Heart right ventricle (tissue), 16 donors: ENCODE measurements at places on chromosomes 2 and 18. TPM values are rescaled to one million over a fixed set of nuclear protein-coding genes. Genes with fewer than 3 reads are reported as not detected.

DNA sequence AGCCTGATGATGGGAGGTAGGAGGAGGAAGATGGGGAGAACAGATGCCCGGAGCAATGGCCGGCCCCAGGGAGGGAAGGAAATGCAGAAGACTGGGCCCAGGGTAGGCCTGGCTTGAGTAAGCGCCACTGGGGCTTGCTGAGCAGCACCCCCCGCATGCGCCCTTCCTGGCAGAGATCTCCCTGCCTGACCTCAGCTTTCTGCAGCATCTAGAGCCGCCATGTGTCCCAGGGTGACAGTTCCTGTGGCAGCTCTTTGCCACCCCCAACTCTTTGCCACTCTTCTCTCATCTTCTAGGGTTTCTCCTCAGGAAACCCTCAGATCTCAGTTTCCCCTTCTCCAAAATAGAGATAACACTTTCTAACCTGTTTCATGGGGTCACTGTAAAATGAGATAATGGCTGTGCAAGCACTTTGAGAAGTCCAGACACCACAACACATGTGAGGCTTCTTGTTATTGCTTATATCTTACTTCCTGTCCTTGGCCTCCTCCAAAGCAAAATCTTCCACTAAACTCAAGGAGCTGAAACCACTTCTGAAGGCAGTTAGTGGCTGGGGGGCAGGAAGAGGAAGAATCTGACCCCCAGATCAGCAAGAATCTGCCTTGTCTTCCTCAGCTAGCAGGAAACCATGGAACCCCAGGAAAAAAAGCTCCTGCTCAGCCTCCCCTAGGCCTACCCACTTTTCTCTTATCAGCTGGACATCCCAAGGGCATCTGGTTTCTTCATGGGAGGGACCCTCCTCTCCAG lies 64.9 kb downstream of the EPAS1 start:
- H3K27ac ChIP-seq: no peak overlapping the region
- H3K27me3 ChIP-seq: no peaks in the 10 kb centered on the region
- DNase-seq: no peak
- H3K36me3 ChIP-seq: peaks cover 18% of the 10 kb centered on the region
- H3K4me1 ChIP-seq: peaks cover 41% of the 10 kb centered on the region

- H3K27me3 ChIP-seq: peaks cover 8% of the 10 kb centered on the region
- no peak overlapping the region for H3K27ac ChIP-seq
- no peak for DNase-seq
- no peaks in the 10 kb centered on the region for H3K36me3 ChIP-seq
Observed at GRCh38 chr2:115303-115702, 69.0 kb upstream of the FAM110C start.

DNA sequence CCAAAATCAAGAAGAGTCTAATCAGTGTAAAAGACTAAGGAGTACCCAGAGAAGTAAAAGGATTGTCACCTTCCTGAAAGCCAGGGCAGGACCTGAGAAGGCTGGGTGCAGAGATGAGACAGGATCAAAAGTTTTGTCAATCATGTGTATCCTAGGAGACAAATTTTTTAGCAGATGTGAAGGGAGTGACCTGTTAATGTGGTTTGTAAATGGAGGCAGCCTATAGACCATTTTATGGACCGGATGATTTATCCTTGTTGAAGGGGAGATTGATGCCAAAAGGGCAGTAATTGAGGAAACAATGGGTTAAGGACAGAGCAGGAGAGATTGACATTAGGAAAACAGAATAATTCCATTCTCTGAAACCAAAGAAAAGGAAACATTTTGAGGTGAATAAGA lies 813 bp downstream of the NDC80 start:
- H3K27me3 ChIP-seq: no peaks in the 10 kb centered on the region
- H3K4me3 ChIP-seq: peak overlapping the region; percentile 78
- no peaks in the 10 kb centered on the region for H3K36me3 ChIP-seq
- no peaks in the 10 kb centered on the region for H3K4me1 ChIP-seq
- DNase-seq: no peak

CFAP221 gene
- total RNA-seq: 1.7 TPM

CLEC4F gene
- not detected for total RNA-seq

- H3K4me1 ChIP-seq: peaks cover 25% of the 10 kb centered on the region
- no peak overlapping the region for H3K4me3 ChIP-seq
- H3K36me3 ChIP-seq: no peaks in the 10 kb centered on the region
- H3K27ac ChIP-seq: no peak overlapping the region
- DNase-seq: no peak
- H3K27me3 ChIP-seq: peaks cover 9% of the 10 kb centered on the region
Observed at GRCh38 chr2:66569321-66569851, 134.5 kb downstream of the MEIS1 start.

DNA sequence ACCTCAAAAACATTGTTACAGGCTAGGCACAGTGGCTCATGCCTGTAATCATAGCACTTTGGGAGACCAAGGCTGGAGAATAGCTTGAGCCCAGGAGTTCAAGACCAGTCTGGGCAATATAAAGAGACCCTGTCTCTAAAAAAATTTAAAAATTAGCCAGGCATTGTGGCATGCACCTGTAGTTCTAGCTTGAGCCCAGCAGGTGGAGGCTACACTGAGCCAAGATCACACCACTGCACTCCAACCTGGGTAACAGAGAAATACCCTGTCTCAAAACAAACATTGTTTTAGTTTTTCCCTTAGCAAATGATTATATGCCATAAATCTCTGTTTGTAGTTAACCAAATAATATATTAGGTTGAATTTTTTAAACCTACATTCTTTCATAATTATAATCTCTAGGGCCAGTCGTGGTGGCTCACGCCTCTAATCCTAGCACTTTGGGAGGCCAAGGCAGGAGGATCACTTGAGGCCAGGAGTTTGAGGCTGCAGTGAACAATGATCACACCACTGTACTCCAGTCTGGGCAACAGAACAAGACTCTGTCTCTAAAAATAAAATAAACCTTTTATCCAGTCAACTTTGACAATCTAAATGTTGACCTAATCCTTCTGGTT lies 13.3 kb upstream of the CYP20A1 start:
- no peaks in the 10 kb centered on the region for H3K27me3 ChIP-seq
- no peaks in the 10 kb centered on the region for H3K36me3 ChIP-seq
- no peaks in the 10 kb centered on the region for H3K4me1 ChIP-seq
- DNase-seq: no peak

GRCh38 chr2:223460774-223461211 lies 141.4 kb downstream of the SCG2 start:
- H3K27me3 ChIP-seq: no peaks in the 10 kb centered on the region
- no peak overlapping the region for H3K27ac ChIP-seq
- H3K4me1 ChIP-seq: no peaks in the 10 kb centered on the region
- H3K36me3 ChIP-seq: no peaks in the 10 kb centered on the region

DNA sequence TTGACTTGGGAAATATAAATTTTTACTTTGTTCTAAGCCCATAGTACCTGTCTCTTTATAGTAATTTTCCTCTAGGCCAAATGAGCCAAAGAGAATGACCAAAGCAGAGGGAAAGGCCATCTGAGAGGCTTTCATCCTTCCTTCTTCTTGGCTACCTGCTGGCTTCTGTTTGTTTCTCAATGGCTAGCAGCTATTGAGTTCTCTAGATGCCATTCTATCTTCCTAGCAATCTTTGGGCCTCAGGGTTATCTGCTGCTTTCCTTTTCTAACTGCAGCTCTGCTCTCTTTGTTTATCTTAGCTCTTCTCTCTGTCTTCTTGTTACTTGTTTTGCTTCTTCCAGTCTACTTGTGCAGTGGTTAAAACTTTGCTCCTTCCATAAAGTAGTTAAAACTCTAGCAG lies 601.1 kb upstream of the NRXN1 start:
- no peaks in the 10 kb centered on the region for H3K27me3 ChIP-seq
- no peaks in the 10 kb centered on the region for H3K36me3 ChIP-seq
- no peaks in the 10 kb centered on the region for H3K4me1 ChIP-seq
- H3K27ac ChIP-seq: no peak overlapping the region

C1QL2 gene
- not detected for total RNA-seq

DNA sequence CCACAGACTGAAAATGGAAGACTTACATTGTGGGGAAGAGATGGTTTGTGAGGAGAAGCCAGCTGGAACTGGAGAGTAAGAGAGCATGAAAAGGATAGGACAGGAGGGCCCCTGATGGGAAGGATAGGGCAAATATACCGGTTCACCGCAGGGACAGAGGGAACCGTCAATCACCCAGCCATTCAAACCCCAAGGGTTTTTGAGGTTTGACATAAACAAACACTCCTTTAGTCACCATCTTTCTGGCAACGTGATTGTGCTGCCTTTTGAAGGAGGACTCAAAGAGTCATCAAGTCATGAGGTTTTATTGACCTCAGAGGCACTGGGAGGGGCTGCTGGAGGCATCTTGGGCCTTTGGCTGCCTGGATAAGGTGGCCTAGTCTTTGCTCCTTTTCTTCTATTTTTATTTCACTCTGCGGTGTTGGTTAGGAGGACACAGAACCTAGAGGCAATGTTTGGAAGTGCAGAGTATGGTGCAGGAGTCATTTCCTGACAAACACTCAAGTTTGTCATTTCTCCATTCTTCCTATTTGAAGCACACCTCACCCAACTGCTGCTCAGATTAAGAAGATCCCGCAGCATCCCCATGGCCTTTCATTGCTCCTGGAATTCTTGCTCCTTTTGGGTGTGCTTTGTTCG lies 487.3 kb upstream of the SPRED2 start:
- no peak overlapping the region for H3K27ac ChIP-seq
- no peak for DNase-seq
- no peak overlapping the region for H3K4me3 ChIP-seq
- H3K4me1 ChIP-seq: no peaks in the 10 kb centered on the region
- no peaks in the 10 kb centered on the region for H3K36me3 ChIP-seq

NLRC4 gene
- total RNA-seq: 1.2 TPM

MARS2 gene
- 7.9 TPM for total RNA-seq

DNA sequence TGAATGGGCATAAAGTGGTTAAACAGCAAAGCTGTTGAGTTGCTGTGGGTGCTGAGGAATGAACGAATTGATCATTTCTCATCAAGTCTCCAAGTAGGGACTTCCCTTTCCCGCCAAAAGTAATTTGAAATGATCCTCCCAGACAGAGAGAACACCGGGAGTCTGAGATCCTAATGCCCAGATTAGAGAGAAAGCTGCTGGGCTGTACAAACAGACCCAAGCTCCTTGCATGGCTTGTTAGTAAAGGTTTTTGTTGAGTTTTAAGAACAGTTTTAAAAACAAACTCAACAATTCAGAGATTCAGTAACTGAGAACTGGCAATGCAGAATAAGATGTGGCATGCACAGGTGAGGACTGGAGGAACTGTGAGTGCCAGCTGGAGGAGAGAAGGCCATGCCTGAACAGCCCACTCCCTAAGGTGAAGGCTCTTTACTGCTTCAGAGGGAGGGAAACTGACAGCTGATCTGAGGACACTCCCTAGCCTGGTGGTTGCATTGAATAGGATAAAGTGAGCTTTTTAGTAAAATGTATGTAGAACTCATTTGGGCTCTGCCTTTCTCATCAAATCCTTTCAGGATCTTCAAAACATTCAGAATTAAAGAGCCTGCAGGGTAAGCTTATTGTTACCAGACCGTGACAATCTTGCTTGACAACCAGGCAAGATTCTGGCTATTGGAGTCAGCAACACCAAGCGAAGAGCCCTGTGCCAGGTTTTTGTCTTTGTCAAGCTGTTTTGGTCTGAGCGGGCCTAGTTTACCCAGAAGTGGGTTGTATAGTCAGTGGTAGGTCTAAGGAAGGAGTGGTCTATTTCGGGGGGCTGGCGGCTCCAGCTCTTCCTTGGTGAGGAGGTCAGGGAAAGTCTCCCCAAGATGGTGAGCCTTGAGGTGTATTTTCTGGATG lies 63.2 kb upstream of the IGFBP5 start:
- no peak overlapping the region for H3K27ac ChIP-seq
- no peak overlapping the region for H3K4me3 ChIP-seq
- no peak for DNase-seq
- H3K4me1 ChIP-seq: peaks cover 4% of the 10 kb centered on the region

DIPK1C gene
- total RNA-seq: 6.8 TPM

DNA sequence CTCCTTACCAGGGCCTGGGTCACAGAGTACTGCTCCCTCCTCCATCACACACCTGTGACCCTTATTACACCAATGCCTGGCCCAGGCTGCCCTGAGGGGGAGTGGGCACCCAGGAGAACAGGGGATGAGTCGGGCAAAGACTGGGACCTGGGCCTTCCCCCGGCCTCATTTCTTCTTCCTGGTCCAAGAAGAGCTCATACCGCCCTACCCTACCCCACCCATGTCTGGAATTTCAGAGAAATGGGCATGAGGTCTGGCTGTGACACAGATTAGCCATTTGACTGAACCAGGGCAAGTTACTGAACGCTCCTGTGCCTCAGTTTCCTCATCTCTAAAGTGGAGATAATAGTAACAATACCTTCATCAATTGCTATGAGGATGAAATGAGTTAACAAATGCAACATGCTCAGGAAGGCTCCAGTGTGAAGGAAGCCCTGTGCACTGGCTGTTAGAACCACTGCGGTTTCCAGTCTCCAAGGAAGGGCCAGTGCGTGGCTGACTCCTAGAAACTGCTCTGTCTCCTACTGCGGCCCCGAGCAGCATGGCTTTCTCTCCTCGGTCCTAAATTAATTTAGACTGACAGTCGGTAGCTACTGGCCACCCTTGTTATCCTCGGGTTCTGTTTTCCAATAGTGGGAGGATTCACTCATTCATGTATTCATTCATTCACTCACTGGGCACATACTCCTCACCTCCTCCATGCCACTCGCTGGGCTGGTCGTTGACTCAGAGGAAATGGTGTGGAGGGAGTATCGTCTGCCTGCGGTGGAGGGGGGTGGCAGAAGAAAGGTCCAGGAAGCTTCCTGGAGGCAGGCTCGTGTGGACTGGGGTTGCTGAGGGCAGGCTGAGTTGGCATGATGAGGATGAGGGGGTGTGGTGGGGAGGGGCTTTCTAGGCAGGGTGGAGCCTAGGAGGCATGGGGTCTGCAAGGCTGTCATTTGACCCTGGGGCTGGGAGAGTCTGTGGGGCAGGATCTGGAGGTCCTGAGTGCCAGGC lies 175.6 kb downstream of the GLI2 start:
- H3K36me3 ChIP-seq: no peaks in the 10 kb centered on the region
- no peak overlapping the region for H3K4me3 ChIP-seq
- H3K27ac ChIP-seq: no peak overlapping the region
- DNase-seq: no peak

EPAS1 gene
- 185 TPM for total RNA-seq

RAB27B gene
- 0.06 TPM for total RNA-seq

GRCh38 chr2:189127756-189128155 lies 51.8 kb downstream of the COL5A2 start:
- H3K4me1 ChIP-seq: peaks cover 15% of the 10 kb centered on the region
- no peak overlapping the region for H3K27ac ChIP-seq
- DNase-seq: no peak

PAX8 gene
- total RNA-seq: 0.42 TPM

DNA sequence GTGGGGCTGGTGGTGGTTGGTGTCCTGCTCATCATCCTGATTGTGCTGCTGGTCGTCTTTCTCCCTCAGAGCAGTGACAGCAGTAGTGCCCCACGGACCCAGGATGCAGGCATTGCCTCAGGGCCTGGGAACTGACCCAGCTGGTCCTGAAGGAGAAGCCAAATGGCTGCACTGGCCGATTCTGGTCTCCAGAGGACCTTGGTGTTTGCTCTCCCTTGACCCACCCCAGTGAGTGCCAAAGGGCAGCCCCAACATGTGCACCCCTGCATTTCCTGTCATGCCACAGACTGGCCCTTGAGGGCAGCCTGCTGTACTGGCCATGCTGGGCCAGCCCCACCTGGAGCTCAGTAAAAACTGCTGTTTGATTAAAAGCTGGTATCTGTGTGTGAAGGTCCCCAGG lies 2.5 kb upstream of the RNF181 start:
- DNase-seq: no peak
- no peaks in the 10 kb centered on the region for H3K36me3 ChIP-seq
- no peak overlapping the region for H3K4me3 ChIP-seq
- H3K4me1 ChIP-seq: peaks cover 45% of the 10 kb centered on the region
- H3K27ac ChIP-seq: no peak overlapping the region

GDF7 gene
- 0.75 TPM for total RNA-seq

COPS8 gene
- total RNA-seq: 84.9 TPM
